Bronchial smooth muscle cell (primary cell): ENCODE measurements at places on chromosomes 4 and X. TPM values are rescaled to one million over a fixed set of nuclear protein-coding genes. Genes with fewer than 3 reads are reported as not detected.

Gene TEX13B
- total RNA-seq = not detected in 2 replicates

Gene SLC4A4
- total RNA-seq = 7.7 and 8.5 TPM in 2 replicates

Gene FMR1NB
- not detected in 2 replicates for total RNA-seq

Gene CD38
- total RNA-seq = under 0.01 TPM in 1 of 2 replicates, not detected in the other

Gene SOWAHD
- total RNA-seq = under 0.01 and 0.09 TPM in 2 replicates

Gene H2BW2
- total RNA-seq = not detected in 2 replicates

Gene NXF2B
- not detected in 2 replicates for total RNA-seq

Gene SPP1
- total RNA-seq = 0.09 and 0.47 TPM in 2 replicates
